Activated CD4-positive, alpha-beta T cell treated with anti-CD3 and anti-CD28 coated beads, Interleukin-10, Interleukin-2, amounts not matched to agents 100 ng/mL and 50 ng/mL, durations not matched to agents 16 hours and 8 hours (primary cell): ENCODE measurements at places on chromosomes 5 and 9.

DNA sequence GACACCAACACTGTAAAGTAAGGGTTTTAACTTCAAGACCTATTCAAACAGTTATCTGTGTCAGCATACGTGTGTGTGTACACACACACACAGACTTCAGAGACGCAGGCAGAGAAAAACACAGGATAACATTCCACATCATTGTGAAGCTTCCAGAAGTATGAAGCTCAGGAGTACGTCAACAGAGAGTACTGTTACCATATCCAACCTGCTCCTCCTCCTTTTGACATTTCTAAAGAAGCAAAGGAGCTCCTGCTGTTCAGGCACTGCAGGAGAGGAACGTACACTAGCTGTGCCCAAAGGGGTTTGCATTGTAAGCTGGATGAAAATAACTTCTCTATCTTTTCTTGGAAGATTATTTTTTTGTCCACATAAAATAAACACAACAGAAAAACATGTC is 180.7 kb downstream of the MEF2C start:
- DNase-seq, result no peak

GRCh38 chr9:135973277-135974219 is 12.4 kb upstream of the UBAC1 start:
- DNase-seq, result no peak

DNA sequence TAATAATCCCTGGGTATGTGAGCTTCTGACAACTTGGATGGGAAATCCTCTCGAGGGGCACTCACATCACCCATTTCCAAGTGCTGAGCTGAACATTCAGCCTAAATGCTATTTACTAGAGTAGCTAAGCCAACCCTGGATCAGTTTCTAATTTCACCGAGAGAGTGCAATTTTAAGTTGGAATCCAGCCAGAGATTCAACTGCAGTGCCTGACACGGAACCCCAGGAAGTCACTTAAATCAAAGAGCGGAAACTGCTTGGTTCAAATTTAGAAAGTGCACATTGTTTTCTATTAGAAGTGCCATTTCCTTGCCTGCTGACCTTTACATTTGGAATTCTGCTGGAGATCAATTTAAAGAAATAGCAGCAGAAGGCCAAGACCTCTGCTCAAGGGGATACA is 8.8 kb downstream of the SPRY4 start:
- DNase-seq, result no peak

GRCh38 chr9:21810388-21810787 is 8.0 kb downstream of the MTAP start:
- DNase-seq, result no peak

- peak; percentile 18 for DNase-seq
These were observed 19.8 kb downstream of the IL12B start for GRCh38 chr5:159310511-159310910.

- DNase-seq, result no peak
These were observed 374.0 kb downstream of the DIRAS2 start for GRCh38 chr9:90268613-90269012.

DNA sequence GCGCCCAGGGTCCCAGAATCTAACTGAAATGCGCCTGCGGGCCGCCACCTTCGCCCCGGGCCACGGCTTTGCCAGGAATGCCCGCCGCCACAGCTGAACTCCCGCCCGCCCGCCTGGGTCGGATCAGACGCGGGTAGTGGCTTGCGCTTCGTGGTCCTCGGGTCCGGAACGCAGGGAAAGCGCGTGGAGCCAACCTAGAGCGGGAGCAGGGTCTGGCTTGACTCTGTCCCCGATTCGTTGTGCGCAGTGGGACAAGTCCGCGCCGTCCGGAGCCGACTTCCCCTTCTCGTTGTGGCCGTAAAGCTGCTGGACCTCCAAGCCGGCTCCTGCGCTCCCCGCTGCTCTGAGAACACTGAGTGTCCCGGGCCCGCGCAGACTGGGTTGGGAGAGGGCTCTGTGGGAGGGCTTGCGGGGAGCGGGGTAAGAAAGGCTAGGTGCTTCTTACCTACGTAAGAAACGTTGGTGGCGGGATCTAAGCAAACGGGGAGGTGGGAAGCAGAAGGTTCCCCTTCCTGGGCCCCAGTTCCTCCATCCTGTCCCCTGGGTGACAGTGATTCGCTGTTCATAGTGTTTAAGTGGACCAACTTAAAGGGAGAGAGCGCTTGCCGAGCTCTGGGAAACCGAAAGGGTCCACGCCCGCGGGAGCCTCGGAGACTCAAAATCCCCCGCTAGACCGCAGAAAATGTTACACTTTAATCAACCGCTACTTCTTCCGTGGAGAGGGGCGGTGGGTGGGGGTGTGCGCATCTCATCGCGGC is 4.4 kb upstream of the FOXE1 start:
- no peak for DNase-seq

GRCh38 chr5:153711755-153712154 is 221.3 kb downstream of the GRIA1 start:
- DNase-seq, result no peak

DNA sequence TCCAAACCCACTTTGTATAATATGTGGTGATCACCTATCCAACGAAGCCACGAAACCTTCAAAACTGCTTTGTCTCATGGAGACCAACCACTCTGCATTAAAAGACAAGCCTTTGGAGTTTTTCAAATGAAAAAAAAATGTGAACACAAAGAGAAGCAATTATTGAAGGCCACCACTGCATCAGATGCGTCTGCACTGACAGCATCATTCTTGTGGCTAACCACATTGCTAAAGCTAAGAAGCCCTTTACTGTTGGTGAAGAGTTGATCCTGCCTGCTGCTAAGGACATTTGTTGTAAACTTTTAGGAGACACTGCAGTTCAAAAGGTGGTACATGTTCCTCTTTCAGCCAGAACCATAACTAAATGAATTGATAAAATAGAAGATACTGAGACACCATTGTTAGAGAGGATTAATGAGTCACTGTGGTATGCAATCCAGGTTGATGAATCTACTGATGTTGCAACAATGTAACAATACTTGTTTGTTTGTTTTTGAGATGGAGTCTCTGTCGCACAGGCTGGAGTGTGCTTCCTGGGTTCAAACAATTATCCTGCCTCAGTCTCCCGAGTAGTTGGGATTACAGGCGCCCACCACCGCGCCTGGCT is 45.4 kb downstream of the TAF11L14 start:
- DNase-seq, result no peak

GRCh38 chr5:9405196-9405754 is 140.6 kb downstream of the SEMA5A start:
- peak; percentile 11 for DNase-seq

- no peak for DNase-seq
These were observed 51.3 kb downstream of the NKD2 start for GRCh38 chr5:1059884-1060263.

- DNase-seq, result no peak
These were observed 233.0 kb upstream of the SGCD start for GRCh38 chr5:156094001-156094400.
